ENCODE measurements at places on chromosomes 1 and 21. TPM values are rescaled to one million over a fixed set of nuclear protein-coding genes. Genes with fewer than 3 reads are reported as not detected.

- no peak for DNase-seq
Observed at GRCh38 chr1:89870998-89871397, 50.2 kb downstream of the LRRC8D start.

GRCh38 chr1:242456726-242457269 lies 67.7 kb downstream of the PLD5 start:
- no peak for DNase-seq

- no peak for DNase-seq
Observed at GRCh38 chr1:25617625-25618432, 1.2 kb downstream of the MAN1C1 start.

DNA sequence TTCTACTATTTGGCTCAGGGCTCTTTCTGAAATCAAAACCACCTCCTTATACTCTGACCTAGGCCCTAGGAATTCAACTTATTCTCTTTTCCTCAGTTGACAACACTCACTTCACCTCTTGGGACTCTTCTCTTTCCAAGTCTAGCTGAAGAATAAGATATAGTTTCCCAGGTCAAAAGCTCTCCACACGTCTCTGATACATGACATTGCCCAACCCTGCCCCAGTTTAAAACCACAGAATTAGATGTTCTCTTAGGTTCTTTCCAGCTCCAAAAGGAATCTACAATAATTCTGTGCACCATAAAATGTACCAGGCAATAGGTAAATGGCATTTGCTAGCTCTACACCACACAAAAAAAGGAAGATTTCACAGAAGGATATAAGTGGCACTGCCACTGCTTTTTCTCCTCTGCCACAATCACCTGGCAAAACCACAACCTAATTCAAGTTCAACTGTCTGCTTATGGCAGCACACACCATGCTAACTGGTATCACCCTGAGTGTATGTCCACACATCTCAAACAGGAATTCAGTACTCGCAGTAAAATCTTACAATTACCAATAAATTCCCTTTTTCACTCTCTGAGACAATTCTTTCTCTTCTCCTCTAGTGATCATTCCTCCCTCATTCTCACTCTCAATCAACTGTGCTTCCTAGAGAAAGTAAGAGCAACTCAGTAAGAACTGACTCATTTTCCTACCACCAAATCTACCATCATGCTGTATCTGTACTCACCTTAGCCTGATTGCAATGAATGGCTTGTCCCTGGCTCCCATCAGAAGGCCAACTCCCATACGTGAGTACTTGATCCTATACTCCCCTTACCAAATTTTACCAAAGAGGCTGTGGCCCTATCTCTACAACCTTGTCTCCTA lies 27.3 kb downstream of the ZBTB8OS start:
- DNase-seq, result peak; percentile 16

DNA sequence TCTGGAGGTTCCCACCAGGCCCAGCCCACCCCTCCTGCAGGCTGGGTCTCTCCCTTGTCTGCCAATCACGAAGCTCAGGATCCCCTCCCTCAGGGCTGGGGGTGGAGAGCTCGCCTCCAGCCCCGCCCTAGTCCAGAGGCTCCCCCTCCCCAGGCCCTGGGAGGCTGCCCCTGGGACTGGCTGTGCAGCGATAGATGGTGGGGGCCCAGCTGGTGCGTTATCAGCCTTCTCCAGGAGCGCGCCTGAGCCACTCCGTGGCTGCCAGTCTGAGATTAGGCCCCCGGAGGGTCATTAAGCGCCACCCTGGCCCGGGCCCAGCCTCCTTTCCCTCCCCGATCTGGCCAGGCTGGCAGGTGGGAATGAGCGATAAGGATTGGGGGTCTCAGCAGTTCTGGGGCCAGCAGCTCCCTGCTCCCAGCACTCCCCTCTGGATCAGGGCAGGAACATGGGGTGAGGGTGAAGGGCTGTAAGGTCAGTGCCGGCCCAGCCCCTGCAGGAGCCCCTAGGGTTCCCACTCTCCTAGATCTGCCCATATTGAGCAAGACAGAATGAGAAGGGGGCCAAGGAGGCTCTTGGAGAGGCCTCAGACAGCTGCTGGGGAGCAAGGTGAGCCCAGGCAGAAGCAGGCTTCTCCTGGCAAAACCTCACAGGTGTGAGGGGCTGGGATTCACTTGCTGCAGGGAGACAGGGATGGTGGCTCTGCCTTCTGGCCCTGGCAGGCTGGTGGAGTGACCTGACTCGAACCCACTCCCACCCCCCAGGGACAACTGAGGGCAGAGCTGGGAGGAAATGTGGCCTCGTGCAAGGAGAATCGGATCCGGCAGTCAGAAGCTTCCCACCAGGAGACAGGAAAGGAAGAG lies 8.5 kb downstream of the PDZK1IP1 start:
- DNase-seq, result no peak

DNA sequence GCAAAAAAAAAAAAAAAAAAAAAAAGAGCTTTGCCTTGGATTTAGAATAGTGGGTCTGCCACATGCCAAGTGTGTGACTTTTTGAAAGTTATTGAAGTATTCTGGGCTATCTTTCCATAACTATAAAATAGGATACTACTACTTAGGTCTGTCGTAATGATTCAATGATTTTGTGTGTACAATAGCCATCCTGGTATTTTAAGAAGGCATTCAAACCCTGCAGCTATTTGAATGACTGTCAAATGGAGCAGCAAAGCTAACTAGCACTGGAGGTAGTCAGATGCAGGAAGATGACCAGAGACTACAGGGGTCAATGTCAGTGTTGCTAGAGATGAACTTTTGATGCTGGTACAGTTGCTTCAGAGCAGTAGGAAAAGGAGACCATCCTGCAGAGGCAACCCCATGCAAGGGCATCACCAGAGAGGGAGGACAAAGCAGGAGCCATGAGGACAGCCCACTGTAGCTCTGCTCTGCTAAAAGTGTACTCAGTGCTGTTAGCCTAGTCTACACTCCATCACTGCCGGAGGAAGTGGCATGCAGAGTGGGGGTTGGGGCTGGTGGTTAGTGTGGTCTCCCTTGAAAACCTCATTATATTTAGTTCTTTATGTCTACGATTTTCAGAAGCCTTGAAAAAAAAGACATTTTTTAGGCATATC lies 29.0 kb downstream of the DUSP10 start:
- peak; percentile 70 for DNase-seq

DNA sequence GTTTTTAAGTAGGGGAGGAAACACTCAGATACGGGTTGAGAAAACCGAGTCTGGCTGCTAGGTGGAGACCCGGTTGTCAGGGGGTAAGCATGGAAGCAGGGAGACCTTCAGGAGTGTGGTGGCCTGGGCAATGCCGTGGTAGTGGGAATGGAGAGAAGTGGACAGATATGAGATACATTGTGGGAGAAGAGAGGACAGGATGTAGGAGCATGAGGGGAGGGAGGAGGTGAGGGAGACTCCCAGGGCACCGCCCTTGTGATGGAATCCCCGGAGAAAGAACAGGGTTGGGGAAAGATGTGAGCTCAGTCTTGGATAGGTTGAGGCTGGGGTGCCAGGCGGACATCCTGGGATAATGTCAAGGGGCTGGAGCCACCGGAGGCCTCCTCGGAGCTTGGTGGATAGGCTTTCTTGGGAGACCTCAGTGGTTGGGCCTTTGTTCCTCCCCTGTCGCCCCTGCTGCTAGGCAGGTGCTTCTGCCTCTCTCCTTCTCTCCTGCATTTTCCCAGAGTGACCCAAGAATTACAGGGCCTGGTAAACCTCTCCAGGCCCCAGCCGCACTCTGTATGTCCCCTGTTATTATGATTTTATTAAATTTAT lies 21.3 kb downstream of the ZNF362 start:
- no peak for DNase-seq

GRCh38 chr1:245177071-245177900 lies 22.5 kb downstream of the KIF26B start:
- DNase-seq, result no peak

DNA sequence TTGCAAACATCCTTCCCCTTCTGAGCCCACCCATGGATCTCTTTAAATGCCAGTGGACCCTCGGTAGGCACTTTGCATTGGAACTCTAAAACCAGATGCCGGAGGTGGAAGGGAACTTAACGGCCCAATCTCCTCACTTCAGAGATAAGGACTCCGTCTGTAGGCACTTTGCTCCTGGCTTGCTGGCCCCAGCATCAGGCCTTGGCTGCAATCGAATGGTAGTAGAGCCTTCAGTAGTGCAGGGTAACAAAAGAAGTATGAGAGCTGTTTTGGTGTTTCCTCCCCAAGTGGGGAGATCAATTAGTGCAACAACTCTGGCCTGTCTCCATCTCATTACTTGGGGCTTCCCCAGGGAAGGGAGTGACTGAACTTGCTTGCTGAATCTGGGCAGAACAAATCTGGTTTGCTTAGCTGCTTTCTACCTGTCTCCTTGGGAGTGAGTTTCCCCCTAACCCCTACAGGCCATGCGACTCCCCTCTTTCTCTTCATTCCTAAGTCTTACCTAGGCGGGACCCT lies 70.8 kb downstream of the TENT5C start:
- DNase-seq, result no peak

GRCh38 chr21:42777064-42777756 lies 102.1 kb downstream of the WDR4 start:
- no peak for DNase-seq

DNA sequence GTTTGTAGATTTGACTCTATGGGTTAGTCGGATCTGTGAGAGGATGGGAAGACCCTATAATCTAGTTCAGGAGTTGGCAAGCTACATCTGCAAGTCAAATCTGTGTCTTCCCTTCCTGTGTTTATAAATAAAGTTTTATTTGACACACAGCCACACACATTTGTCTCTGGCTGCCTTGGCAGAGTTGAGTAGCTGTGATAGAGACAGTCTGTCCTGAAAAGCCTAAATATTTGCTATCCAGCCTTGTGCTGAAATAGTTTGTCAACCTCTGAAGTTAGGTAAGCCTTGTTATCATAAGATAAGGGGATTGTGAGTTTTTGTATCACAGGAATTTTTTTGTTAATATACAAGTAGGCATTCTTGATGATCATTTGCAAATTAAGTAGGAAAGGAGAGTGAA lies 136.8 kb downstream of the NOS1AP start:
- no peak for DNase-seq

DNA sequence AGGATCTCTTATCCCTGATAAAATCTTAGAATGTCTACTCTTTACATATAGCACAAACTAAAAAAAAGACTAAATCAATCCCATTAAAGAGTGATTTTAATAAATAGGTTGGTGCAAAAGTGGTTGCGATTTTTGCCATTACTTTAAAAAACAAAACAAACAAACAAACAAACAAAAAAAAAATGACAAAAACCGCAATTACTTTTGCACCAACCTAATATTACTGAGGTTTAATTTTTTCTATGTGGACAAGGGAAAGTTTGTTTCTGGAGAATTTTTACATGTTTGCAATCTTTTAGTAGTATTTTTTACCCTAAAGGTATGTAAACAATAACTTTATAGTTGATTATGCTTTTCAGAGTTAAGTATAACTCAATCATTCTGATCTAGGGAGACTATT lies 119.7 kb upstream of the ADAMTS5 start:
- DNase-seq, result no peak

USH2A gene
- total RNA-seq, result not detected

Measured in activated naive CD4-positive, alpha-beta T cell treated with anti-CD3 and anti-CD28 coated beads, Interleukin-2, amount 50 U/mL, for 72 hours (primary cell).